NCI-H510A (cell line): ENCODE measurements at places on chromosomes 3 and 15.

DNA sequence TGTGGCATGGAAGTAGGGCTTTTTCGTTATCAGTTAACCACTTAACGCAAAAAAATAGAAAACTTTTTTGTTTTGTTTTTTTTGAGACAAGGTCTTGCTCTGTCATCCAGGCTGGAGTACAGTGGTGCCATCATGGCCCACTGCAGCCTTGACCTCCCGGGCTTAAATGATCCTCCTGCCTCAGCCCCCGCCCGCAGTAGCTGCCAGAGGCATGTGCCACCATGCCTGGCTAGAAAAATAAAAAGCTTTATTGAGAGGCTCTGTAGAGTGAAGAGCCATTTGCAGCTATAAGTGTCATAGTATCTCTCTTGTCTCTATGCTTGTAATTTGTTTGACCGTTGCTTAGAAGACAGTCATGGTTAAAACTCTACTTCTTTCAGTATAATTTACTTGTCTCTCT lies 13.5 kb downstream of the PPP4R2 start:
- no peak for DNase-seq

DNA sequence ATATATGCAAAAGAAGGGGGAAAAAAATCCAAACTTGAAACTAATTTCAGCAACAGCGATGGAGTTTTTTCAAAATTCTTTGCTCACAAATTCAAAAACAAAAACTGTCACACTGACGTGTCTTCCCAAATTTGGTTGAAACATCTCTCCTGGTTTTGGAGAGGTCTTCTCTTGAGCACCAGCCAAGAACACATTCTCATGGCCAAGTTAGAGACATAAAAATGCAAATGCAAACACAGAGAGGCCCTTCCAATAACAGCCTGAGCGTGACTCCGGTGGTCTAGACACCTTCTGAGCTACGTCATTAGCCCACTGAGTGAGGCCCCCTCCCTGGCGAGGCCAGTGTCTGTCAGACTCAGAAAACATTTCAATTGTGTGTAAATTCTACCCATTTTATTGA lies 436.0 kb upstream of the PROK2 start:
- DNase-seq, result no peak

GRCh38 chr15:78749831-78750230 lies 61.4 kb downstream of the ADAMTS7 start:
- no peak for DNase-seq

GRCh38 chr3:64398476-64398875 lies 173.2 kb upstream of the PRICKLE2 start:
- DNase-seq, result no peak
